K562 (cell line): ENCODE measurements at places on chromosomes 4 and X.

DNA sequence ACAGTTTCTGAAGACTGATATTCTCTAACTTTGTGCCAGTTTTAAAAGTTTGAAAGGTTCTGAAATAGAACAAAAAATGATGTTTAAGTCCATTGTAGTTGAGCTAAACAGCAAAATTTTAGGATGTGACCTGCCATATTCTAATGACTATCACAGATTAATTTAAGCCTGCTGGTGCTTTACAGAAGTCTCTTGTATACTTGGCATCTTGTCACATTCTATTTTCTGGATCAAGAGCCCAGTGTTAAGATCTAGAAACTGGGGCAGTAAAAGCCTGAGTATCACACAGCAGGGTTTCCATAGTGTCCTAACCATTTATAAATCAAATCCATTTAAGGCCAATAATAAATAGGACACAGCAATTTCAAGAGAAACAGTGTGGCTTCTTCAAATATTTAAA lies 12.4 kb downstream of the FSTL5 start:
- no peak for DNase-seq

GRCh38 chr4:185122681-185123345 lies 20.3 kb upstream of the SLC25A4 start:
- no peak for DNase-seq

DNA sequence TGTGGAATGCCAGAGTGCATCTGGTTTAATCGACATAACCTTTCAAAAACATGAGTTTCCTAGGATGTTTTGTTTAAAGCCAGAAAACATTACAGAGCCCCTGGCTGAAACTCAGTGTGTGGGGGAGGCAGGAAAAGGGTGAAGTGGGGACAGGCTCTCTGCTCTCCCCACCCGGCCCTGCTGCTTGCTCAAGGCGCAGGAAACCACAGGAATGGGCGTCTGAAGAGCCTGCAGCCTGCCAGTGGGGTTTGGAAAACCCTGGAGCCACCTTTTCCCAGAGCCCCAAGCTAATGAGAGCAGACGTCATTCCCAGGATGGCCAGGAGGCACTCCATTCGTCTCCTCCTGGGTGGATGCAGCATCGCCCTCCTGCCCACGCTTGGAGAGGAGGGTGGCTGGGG lies 240.6 kb downstream of the AFAP1 start:
- DNase-seq: no peak

DNA sequence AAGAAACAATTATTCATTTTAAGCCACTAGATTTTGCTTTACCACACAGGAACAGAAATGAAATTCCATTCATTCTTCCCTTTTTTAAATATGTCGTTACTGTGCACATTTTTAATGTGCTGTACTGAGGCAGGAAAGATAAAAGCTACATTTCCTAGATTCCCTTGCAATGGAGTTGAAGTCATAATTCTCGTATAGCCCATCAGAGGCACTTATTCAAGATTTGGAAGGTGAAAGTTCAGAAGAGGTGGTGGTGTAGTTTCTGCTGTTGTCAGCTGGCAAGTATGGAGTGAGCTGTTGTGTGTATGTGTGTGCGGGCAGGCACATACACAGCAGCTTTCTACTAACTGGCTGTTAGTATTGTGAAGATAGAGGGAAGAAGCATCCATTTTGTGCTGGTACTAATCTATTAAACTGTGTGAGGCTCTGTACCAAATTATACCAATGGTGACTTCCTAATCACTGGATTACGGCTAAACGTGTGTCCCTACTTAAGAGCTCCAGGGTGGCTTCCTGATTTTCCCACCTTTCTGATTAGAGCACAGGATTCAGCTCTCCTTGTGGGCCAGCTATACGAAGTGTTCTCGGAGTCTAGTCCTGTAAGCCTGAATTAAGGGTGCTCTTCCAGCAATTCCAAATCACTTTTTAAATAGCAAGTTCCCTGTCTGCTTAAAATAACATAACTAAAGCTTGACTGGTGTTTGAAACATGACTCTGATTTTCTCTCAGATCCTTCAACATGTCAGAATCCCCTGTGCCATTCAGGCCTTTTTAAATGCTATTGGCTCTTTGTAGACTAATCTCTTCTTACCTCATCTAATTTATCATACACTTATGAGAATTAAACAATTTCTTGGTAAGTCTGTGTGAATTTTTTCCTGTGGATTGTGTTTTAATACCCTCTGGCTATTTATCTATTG lies 43.8 kb downstream of the PDS5A start:
- DNase-seq: no peak

DNA sequence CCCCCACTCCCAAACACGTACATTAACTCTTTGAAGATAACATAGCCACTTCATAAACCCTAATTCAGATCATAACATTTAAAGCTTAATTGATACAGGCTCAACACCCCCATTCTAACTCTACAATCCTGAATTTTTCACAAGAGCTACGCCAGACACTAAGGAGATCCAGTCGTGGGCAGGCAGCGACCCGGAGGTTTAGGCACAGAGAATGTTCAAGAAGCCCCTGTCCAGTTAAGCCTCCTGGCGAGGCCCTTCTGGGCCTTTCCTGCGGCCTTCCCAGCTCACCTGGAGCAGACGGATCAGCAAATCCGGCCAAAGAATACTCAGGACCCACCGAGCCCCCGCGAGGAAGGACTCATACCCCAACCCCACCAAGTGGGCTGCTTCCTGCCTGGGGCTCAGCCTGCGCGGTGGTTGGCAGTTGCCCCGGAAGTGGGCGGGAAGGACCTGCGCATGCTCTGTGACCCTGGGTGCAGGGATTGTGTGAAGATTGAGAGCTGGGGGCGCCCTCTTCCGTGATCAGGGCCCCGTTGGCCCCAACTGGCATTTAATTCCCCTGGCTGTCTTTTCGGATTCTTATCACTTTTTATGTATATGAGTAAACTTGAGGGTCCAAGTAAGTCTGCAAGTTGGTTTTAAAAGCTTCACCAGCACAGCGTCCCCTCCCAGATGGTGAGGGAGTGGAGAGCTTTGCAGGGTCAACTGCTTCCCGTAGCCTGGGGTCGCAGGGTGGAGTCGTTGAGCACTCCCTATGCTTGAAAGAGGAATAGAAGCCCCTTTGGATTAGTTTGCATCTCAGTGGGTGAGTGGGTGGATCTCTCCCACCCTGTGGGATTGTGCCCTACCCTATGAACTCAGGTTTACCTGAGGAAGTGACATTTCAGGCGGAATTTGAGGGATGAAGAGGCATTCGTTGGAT lies at the start of gene TRIM61:
TRIM61 (minus strand) TSS at position 415 of the 922 bp plus-strand sequence. CDS start 7,655 bp downstream, outside the sequence.
- peak; percentile 11 for DNase-seq

- DNase-seq: no peak
These were observed 714.1 kb downstream of the FAT4 start for GRCh38 chr4:126028876-126029275.
